ENCODE measurements at places on chromosomes 12 and 14.

- DNase-seq: no peak
Observed at GRCh38 chr12:132154941-132155770, 10.9 kb downstream of the NOC4L start.

DNA sequence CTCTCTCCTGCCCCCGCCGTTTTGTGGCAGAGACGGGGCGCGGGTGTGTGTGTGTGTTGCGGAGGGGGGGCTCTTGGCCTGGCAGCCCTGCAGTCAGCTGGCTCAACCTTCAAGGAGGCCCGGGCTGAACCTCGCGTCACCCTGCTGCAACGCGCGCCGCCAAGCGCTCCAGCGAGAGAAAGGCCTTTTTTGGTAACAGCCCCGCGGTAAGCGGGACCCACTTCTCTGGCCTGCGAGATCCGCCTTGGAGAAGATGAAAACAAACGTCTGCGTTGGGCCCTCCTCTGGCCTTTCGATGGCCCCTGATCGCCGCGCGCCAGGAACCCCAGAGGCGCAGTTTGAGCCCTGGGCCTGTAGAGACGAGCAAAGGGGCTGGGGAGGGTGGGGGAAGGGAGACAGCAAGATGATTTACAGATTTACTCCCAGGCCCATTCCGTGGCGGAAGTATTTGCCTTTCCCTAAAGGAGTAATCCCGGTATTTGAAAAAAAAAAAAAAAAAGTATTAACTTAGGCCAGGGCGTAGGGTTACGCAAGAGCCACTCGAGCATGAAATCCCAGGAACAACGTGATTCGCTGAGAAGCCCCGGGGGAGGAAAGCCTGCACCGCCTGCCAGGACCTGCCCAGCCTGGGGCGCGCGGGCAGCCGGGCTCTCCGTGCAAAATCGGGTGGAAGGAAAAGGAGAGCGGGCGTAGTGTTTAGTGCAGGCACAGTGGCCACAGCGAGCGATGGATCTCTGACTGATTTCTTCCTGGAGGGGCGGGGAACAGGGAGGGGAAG, 4.5 kb upstream of the IRF2BPL start:
- DNase-seq: peak; percentile 51

DNA sequence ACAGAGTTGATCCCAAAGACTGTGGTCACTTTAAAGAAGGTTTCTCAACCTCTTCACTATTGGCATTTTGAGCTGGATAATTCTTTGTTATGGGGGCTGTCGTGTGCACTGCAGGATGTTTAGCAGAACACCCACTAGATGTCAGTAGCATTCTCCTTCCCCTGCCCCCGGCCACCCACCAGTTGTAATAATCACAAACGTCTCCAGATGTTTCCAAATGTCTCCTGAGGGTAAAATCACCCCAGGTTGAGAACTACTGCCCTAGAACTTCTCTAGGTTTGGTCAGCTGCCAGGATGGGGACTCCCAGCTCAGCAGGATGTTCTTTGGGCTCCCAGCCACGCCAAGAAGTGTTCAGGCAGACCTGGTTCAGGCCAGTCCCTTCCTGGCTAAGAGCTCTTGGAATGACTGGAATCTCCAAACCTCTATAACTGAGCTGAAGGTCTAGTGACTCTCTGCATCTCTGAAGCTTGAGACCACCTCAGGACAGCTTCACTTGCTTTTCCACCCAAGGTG, 12.5 kb upstream of the AJUBA start:
- no peak for DNase-seq

DNA sequence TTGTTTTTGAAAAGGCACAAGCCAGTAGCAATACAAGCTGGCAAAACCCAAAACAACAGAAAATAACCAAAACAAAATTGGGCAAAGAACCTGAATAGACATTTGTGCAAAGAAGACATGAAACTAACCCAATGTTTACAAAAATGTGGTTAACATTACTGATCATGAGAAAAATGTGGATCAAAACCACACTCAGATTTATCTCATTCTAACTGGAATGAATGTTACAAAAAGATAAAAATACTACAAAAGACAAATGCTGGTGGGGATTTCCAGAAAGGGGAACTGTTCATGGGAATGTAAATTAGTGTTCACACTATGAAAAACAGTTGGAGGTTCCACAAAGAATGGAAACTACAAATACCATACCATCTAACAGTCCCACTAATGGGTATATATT, 26.6 kb downstream of the ASCL4 start:
- no peak for DNase-seq

GRCh38 chr12:127677537-127678131, 589.3 kb upstream of the TMEM132C start:
- DNase-seq: no peak

GRCh38 chr12:57738661-57739237, at the start of gene AGAP2:
TSS of gene AGAP2 (minus strand) at chr12:57738742. CDS start at chr12:57738246, 496 bp downstream.
- no peak for DNase-seq

- no peak for DNase-seq
Observed at GRCh38 chr12:25715102-25715501, 162.0 kb upstream of the LMNTD1 start.

GRCh38 chr12:111390910-111391309, 14.8 kb upstream of the SH2B3 start:
- no peak for DNase-seq

GRCh38 chr12:73112035-73112816, 840.1 kb downstream of the TRHDE start:
- no peak for DNase-seq

- DNase-seq: no peak
Observed at GRCh38 chr14:76782885-76783566, 21.8 kb downstream of the VASH1 start.

DNA sequence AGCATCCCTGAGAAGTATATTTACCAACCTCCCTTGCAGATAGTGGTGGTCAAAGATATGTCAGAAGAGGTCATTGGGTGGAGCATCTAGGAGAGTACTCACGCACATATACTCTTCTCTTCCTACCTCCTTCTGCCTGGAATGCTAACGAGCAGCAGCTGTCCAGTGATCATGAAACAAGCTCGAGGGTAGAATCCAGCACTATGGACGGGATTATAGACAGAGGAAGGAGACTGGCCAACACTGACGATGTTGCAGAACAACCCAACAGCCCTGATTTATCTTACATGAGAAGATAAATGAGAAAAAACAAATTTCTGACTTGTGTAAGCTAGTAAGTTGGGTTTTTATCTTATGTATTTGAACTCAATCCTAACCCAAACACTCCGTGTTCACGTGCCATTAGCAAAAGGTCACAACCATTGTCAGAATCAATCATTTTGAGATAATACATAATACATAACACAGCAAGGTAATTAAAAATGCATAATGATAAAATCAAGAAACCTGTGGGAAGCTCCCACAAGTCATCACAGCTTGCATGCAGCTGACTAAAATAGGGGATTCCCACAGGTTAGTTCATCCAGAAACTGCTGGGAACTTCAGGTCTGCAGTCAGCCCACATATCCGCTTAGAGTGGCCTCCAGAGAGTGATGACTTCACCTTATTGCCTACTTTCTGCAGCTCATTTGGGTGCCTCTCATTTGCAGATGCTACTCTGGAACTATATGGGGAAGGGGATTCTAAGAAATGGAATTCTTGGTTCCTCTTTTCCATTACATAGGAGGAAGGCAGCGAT, 36.3 kb upstream of the STK38L start:
- no peak for DNase-seq

GRCh38 chr12:131101703-131102492, 148.2 kb downstream of the ADGRD1 start:
- DNase-seq: no peak

- no peak for DNase-seq
Observed at GRCh38 chr14:102094101-102094500, 7.3 kb upstream of the HSP90AA1 start.

GRCh38 chr14:75711105-75711795, 50.2 kb downstream of the TTLL5 start:
- no peak for DNase-seq

DNA sequence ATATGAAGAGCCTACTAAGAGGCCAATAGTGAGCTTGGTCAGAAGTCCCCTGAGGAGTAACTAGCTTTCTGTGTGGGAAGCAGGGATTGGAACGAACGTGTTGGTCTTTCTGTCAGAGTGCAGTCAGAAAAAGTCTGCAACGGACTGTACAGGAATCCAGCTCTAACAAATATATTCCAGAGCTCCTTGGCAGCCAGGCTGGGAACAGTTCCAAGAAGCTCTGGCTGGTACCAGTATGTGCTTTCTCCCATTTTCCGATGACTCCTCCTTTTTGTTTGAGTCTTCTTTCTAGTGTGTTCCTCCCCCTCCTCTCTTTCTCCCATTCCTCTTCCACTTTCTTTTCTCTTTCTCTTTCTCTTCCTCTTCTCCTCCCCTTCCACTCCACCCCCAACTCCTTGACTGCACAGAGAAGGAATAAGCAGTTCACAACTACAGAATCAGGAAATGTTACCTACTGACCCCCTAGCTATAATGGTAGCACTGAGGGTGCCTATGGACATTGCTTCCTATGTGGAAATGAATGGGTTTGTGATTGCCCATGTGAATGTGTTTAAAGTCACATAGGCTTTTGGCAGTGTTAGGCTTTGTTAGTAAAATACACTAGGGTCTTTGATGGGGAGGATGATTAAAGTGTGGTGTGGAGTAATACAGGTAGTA, 59.9 kb downstream of the TTLL5 start:
- DNase-seq: no peak
